ENCODE measurements at places on chromosomes 16 and 17. TPM values are rescaled to one million over a fixed set of nuclear protein-coding genes. Genes with fewer than 3 reads are reported as not detected.

Gene SLFN14
- not detected for total RNA-seq

- H3K4me3 ChIP-seq, result no peak overlapping the region
- H3K4me1 ChIP-seq, result no peaks in the 10 kb centered on the region
- no peaks in the 10 kb centered on the region for H3K27me3 ChIP-seq
- no peak overlapping the region for H3K27ac ChIP-seq
- no peaks in the 10 kb centered on the region for H3K36me3 ChIP-seq
Observed at GRCh38 chr17:3992370-3992769, 28.1 kb upstream of the ATP2A3 start.

- H3K36me3 ChIP-seq, result no peaks in the 10 kb centered on the region
- no peak for DNase-seq
- H3K4me3 ChIP-seq, result peak overlapping the region; percentile 99
- H3K27me3 ChIP-seq, result no peaks in the 10 kb centered on the region
- peaks cover 24% of the 10 kb centered on the region for H3K4me1 ChIP-seq
- peak overlapping the region; percentile 94 for H3K27ac ChIP-seq
Observed at GRCh38 chr17:81890447-81891302, 711 bp downstream of the ALYREF start.

DNA sequence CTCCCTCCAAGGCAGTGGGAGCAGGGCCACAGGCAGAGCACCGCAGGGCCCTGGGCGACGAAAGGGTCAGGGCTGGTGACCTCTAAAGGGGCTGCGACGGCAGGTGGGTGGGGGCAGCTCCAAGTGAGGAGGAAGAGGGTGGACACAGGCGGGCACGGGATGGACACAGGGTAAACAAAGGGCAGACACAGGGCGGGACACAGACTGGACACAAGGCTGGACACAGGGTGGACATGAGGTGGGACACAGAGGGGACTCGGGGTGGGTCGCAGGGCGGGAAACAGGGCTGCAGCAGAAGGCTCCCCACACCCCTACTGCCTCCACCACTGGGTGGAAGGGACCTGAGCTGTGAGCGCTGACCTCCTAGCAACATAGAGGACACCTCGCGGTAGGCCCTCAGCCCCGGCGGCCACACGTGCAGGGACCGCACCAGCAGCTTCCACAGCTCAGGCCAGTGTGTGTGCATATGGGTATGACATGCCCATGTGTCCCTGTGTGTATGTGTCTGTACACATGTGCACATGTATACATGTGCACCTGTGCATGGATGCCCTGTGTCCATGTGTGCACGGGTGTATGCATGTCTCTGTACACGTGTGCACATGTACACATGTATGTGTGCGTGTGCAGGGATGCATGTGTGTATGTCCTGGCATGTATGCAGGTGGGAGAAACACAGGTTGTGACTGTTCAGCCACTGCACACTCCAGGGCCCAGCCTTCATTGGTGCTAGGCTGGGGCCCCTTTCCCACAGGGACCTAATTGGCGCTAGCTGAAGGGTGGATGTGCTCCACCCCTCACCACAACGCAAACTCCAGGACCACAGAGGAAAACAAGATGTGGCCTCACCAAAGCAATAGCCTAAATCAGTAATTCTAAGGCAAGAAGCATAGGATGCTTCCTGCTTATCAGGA lies 7.6 kb downstream of the LMF1 start:
- peak overlapping the region; percentile 73 for H3K27ac ChIP-seq
- no peaks in the 10 kb centered on the region for H3K4me1 ChIP-seq
- H3K4me3 ChIP-seq, result no peak overlapping the region
- peak; percentile 22 for DNase-seq

DNA sequence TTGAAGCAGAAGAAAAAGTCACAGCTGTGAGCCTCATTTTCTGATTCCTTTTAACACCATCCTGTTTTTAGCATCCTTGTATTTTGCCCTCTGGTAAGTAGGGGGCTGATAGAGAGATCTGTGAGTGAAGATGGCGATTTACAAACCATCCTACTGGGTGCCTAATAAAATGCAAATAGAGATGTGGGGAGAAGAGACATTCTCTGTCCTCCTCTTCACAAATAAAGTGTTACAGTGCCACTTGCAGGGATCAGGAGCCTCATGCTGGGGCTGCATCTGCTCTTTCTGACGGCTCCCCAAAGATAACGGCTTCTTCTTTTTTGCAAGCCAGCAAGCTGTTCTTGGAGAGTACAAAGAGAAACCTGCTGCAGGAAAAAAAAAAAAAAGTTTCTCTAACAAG lies 418.6 kb downstream of the TOX3 start:
- no peaks in the 10 kb centered on the region for H3K4me1 ChIP-seq
- H3K27me3 ChIP-seq, result no peaks in the 10 kb centered on the region
- H3K4me3 ChIP-seq, result no peak overlapping the region
- no peaks in the 10 kb centered on the region for H3K36me3 ChIP-seq
